ENCODE measurements at places on chromosomes 5 and 9.

GRCh38 chr5:27450607-27451006 lies 412.2 kb upstream of the CDH9 start:
- peak; percentile 42 for DNase-seq

- DNase-seq = no peak
Observed at GRCh38 chr9:121249563-121249962, 18.4 kb upstream of the GSN start.

DNA sequence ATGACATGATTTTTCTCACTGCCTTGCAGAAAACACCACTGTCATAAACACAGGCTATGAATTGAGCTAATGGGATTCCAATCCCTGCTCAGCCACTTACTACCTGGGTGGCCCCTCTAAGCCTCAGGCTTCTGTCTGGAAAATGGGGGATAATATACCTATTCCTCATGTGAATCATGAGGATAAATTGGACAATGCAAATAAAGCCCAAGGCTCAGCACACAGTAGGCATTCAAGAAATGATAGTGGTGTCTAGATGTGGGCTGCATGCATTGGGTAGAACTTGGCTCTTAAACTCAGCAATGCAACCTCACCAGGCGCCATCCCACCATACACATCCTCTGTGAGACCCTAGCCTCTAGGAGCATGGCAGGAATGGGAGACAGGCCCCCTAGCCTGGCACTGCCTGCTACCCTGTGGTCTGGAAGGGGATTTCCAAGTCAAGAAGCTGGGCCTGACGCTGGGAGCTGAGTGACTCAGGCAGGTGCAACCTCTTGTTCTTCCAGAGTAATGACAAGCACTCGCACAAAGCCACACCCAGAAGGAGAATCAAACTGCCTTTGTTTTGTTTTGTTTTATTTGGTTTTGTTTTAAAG lies 2.3 kb upstream of the TNIP1 start:
- DNase-seq = peak; percentile 71

DNA sequence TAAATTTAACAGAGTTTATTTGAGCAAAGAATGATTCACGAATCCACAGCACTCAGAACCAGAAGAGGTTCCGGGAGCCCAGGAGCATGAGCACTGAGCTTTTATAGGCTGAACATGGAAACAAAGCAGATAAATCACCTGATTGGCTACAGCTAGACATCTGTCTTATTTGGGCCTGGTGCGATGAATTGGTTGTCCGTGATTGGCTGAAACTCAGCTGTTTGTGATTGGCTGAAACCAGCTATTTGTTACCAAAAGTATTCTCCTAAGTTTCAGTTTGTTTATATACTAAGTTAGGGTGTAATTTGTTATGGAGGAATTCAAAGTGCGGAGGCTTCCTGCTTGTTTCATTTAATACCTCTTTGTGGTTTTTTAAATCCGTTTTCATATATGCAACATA lies 15.8 kb upstream of the LCP2 start:
- DNase-seq = no peak

- no peak for DNase-seq
Observed at GRCh38 chr5:175471196-175471595, 7.2 kb upstream of the SFXN1 start.

DNA sequence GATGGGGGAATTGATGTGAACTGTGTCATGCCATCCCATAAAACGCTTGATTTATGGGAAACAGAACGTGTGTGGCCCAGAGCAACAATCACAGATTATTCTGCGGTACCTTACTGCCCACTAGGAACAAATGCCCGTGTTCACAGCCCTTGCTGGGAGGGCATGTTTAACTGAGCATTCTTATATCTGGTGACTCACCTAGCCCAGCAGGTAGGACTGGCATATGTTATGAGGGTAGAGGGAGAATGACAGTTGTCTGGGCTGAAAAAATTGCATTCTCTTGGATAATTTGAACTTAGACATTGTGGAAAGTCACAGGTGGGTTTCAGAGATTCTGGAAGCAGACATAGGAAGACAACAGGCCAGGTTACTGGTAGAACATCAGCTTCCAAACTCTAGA lies 460.6 kb downstream of the DMRT2 start:
- DNase-seq = no peak

DNA sequence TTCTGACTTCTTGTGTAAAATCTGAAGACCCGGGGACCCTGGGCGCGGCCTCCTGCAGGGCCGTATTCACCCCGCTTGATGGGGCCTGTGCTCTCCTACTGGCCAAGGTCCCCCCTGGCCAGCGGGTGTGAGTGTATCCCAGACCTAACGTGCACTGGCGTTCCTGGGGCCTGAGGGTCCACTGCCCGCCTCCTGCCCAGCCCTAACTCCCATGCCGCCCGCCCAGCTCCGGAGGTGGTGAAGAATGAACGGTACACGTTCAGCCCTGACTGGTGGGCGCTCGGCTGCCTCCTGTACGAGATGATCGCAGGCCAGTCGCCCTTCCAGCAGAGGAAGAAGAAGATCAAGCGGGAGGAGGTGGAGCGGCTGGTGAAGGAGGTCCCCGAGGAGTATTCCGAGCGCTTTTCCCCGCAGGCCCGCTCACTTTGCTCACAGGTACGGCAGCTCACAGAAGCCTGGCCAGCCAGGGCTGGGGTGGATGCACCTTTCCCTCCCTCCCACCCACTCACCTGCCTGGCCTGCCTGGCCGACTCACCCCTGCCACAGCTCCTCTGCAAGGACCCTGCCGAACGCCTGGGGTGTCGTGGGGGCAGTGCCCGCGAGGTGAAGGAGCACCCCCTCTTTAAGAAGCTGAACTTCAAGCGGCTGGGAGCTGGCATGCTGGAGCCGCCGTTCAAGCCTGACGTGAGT lies 9.5 kb downstream of the GRK6 start:
- DNase-seq = no peak

DNA sequence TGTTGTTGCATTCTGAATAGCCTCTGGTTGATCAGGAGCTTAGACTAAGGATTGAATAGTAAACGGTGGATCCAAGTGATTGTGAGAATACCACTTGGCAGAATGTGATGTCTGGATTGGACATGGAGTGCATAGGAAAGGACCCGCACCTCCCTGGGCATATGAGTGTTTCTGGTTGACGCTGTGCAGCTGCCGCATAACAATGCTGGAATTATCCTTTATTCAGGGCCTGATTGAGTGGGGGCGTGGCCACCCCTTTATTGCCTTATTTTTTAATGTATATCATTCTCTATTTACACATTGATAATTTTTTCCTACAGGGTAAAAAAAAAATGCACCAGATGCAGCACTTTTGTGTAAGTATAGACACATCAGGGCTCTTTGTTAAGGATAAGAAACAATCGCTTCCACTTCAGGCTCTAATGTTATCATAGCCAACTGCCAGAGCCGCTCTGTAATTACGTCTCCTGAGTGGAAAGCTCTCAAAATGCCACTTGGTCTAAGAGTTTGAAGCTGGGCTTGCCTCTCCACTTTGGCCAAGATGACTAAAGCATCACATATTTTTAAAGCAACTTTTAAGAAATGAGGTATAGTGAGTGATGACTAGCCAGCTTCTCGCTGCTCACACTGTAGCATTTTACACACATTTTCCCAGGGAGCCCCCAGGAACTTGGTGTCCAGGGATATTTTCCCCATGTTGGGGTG lies 5.7 kb downstream of the FGD3 start:
- no peak for DNase-seq

GRCh38 chr5:24591426-24591825 lies 53.4 kb downstream of the CDH10 start:
- no peak for DNase-seq

- no peak for DNase-seq
Observed at GRCh38 chr5:55134053-55134722, 25.8 kb upstream of the GPX8 start.

DNA sequence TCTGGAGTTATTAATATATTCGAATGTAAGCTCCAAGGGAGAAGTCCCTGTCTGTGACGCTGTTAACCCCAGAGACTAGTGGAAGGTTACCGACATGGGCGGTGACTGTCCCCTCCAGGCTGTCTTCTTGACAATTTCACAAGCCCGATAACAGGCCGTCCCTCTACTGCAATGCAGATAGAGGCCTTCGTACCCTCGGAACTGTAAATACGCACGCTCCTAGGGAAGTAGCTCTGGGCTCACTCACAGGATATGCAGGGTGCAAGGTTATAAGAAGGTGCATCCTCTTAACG lies 680 bp upstream of the RFK start:
- DNase-seq = no peak

GRCh38 chr9:134175808-134176598 lies 11.6 kb upstream of the RNU6ATAC start:
- no peak for DNase-seq

- no peak for DNase-seq
Observed at GRCh38 chr9:24608599-24608998, 62.9 kb upstream of the IZUMO3 start.

DNA sequence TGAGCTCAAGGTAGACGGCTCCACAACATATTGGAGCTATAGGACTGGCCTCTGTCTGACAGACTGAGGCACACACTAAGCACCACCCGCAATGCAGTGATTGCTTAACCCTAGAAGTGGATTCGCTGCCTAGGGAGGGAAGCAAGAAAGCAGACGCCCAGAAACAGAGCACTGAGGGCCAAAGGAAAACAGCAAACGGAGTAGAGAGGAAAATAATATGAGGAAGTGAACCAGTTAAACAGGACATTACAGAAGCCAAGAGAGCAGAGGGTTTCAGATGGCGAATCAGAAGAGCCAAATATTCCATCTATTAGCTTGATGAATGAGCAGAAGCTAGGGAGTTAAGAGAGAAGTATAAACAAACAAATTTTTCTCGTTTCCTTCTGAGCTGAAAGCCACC lies 139.2 kb upstream of the LHFPL2 start:
- DNase-seq = peak; percentile 81

GRCh38 chr5:168179192-168179593 lies 112.3 kb upstream of the WWC1 start:
- no peak for DNase-seq

DNA sequence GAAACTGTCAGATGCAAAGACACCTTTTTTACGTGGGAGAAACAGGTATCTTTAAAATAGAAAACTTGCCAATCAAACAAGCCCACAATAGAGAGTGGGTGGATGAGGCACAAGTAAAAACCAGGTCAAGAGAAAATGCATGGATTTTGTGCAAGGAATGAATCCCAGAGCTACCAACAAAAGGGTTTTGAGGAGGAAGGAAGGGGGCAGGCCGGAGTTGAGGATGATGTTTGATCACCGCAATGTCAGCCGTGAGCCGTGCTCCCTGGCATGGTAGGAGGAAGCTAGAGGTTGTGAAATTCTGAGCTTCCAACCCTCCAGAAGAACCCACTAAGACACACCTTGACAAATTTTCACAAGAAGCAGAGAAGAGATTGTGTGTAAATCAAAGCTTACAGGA lies 53.2 kb downstream of the HRH2 start:
- no peak for DNase-seq

DNA sequence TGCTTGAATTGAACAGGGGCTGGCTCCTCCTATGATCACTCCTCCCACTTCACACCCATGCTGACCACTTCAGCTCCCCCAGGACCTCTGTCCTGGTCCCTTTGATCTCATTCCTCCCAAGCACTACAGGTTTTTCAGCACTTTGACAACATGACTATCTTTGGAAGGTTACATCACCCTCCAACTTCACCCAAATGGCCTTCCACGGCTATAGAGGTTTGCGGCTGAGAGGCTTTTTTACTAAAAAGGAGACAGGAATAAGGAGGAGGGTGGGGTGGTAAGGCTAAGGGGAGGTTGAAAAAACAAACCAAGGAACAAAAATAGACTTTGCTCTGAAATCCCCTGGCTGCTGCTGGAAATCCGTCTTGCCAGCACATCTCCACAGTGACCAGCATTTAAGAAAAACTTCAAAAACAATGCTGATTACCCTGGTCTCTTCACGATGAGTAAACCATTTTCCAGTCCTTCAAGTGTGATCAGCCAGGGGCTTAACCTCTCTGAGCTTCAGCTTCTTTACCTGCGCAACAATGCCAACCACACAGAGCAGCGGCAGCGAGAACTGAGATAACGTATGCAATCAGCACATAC lies 102.7 kb downstream of the DPYSL3 start:
- peak; percentile 52 for DNase-seq
